ENCODE measurements at places on chromosomes 3 and 15. TPM values are rescaled to one million over a fixed set of nuclear protein-coding genes. Genes with fewer than 3 reads are reported as not detected.

The EPHA3 gene
- total RNA-seq: not detected

DNA sequence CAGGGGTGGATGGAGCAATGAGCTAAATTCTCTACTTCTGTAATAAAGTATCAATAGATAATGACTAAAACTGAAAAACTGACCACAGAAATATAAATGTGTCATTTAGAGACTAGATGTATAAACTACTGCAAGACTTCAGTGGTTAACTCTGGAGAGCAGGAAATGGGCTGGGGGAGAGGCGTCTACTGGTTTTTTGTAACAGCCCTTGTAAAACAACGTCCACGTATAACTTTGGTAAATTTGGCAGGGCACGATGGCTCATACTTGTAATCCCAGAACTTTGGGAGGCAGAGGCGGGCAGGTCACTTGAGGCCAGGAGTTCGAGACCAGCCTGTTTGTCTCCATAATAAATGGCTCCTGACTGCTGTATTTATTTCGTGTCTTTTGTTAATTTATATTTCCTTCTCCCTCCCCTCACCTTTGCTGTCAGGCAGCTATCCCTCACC is 12.5 kb downstream of the RAB27A start:
- DNase-seq: no peak

DNA sequence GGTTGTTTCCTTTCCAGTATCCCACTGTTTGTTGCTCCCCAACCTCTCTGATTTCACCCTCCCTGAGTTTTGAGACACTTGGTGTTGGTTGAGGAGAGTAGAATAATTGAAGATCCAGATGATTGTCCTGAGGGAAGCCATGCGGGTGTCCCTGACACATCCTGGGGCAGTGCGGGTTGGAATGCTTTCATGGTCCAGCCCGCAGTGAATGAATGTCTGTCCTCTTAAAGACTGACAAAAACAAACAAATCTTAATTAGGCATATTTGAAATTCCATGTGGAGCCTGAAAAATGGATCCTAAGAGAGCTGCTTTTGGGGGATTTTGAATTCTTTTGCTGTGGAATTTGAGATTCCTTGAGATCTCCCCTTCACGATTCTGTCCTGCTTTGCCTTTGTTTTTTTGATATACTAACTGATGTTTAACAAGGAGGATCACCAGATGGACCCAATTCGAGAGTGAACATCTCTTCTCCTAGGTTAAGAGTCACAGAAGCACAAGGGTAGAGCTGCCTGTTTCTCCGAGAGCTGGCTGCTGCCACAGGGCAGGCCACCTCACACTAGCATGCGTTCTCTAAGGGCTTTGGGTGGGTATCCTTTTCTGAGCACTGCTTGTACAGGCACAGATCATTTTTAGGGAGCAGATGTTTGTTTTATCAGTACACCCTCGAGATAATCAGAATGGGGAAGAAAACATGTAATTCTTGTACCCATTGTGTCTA is 47.4 kb downstream of the GPR171 start:
- no peak for DNase-seq

GRCh38 chr3:17481116-17481515 is 261.3 kb downstream of the TBC1D5 start:
- DNase-seq: no peak

DNA sequence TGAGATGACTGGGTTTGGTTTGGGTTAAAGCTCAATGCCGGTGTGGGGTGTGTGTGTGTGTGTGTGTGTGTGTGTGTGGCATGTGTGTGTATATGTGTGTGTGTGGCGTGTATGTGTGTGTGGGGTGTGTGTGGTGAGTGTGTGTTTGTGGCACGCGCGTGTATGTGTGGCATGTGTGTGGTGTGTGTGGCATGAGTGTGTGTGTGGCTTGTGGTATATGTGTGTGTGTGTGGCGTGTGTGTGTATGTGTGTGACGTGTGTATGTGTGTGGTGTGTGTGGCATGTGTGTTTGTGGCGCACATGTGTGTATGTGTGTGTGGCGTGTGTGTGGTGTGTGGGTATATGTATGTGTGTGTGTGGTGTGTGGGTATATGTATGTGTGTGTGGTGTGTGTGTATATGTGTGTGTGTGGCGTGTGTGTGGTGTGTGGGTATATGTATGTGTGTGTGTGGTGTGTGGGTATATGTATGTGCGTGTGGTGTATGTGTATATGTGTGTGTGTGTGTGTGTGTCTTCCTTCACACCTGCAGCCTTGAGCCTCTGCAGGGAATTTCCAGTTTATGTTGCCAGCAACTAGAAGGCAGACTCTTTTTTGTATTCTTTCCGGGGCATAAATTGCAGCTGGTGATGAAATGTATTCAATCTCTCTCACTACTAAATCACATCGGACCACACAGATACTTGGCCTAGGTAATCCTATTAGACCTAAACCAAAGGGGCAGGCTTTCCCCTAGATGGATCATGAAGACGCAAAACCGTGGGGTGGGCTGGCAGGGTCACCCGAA is 34.8 kb downstream of the CHRD start:
- DNase-seq: no peak

GRCh38 chr15:41502795-41503668 is 9.4 kb downstream of the ITPKA start:
- DNase-seq: no peak

- DNase-seq: no peak
Measured at GRCh38 chr3:71998995-71999673, 214.2 kb upstream of the PROK2 start.

DNA sequence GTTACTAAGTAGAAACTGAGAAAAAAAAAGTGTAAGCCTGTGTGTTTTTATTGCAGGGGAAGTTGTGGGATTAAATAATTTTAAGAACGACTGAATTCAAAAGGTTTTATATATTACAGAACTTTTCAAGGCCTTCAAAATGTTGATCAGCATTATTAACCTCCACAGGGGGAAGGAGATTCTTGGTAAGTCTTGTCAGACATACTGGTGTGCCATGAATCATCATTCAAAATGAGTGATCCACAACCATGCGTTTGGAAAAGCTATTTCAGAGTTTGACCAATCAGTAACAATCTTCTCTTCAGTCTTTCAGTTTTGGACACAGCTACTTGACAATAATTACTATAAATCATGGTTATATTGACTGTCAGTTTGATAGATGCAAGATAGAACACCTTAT is 70.2 kb downstream of the ADAMTS9 start:
- DNase-seq: no peak

The KCNMB3 gene
- 6.7 TPM for total RNA-seq

DNA sequence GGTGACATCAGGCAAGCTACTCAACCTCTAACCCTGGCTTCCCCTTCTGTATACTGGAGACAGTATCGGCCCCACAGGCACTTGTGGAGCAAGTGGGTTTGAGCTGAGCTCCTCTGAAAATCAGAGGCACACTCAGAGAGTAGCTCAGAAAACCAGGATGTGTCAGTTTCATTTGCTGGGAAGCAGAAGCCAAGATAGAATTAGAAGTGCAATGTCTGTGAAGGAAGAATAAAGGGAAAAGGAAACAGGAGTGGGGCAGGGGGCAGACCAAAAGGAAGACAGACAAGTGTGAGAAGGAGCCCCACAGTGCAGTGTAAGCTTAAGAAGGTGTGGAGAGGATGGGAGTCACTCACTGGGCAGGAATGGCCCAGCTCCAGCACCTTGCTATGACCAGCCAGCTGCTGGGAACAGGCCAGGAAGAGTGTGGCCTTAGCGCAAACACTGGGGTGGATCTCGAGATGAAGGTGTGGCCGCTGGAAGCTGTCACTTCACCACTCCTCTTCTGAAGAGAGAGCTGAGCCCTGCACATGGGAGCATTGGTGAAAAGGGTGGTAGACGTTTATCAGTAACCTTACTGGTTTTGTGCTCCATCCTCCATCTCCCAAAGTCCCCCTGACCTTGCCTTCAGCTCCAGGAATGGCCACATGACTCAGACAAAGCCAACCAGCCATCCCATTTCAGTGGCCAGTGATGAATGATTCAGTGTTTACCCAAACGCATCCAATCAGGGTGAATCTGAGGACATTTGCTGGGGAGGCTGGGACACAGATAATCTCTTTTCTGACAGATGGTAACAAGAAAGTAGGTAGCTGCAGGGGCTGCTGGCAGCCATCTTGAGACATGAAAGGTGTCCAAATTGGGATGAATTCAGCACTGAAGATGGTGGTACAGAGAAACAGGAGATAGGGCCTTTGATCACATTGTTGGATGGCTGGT is 108.4 kb downstream of the SHQ1 start:
- DNase-seq: no peak

GRCh38 chr15:95653361-95653805 is 677.1 kb upstream of the NR2F2 start:
- no peak for DNase-seq

- DNase-seq: no peak
Measured at GRCh38 chr3:45029661-45030060, 3.6 kb downstream of the CLEC3B start.

- DNase-seq: peak; percentile 64
Measured at GRCh38 chr3:25033407-25034029, 394.5 kb upstream of the RARB start.

- DNase-seq: no peak
Measured at GRCh38 chr3:188533612-188534357, 379.8 kb downstream of the LPP start.

DNA sequence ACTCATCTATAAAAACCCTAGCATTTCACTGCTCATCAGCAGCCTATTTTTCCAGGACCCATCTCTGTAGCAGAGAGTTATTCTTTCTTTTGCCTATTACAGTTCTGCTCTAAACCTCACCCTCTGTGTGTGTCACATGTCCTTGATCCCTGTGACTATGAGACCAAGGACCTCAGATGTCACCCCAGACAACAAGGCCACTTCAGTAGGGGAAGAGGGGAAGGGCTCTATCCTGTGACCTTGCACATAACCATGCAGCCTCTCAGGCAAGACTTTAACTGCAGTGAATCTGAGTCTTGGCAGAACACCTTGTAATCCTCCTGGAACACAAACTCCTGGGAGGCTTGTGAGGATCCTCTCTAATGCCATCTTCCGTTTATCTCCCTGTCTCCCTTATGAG is 4.4 kb upstream of the ZNF589 start:
- no peak for DNase-seq

- no peak for DNase-seq
Measured at GRCh38 chr3:126116526-126116925, 32.6 kb upstream of the SLC41A3 start.

The MAP4 gene
- total RNA-seq: 137 TPM

The B3GALNT1 gene
- total RNA-seq: 9.0 TPM

- no peak for DNase-seq
Measured at GRCh38 chr3:37031096-37031682, 37.9 kb downstream of the MLH1 start.

DNA sequence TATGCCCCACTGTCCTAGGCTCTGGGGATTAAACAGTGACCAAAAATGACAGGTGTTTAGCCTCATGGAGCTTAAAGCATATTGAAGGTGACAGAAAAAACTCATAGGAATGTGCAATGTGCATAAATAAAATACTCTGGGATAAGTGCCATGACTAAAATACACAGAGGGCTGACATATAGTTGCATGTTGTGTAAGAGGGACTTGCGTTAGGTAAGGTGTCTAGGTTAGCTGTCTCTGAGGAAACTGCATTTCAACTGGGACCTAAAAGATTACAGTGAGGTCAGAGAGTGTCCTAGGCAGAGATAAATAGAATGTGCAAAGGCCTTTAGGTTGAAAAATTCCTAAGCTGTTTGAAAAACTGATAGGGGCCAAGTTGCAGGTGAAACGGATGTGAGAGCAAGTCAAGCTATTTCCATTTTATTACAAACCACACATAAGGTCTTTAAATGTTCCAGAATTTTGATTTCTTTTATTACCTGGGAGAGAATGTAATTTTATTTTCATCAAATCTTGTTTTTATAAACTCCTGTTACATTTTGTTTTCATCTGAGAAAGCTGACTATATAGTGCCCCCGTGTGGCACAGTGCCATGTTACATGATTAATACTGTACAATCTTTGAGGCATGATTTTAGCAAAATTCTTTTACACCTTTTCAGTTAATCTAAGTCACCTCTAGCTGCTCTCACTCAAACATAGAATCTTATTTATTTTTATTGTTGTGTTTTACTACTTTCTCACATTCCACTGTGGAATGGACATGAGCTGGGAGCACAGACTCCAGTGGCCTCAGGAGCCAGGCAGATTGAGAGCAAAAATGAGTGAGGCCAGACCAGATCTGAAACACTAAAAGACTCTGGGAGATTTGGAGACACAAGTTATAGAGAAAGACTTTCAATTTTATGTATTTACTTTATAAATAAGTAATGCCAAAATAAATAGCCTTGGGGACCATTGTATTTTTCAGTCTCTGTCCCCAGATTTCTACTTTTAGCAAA is 259.6 kb upstream of the ZNF717 start:
- DNase-seq: peak; percentile 27

- DNase-seq: no peak
Measured at GRCh38 chr3:197302696-197303341, 4.4 kb upstream of the DLG1 start.

DNA sequence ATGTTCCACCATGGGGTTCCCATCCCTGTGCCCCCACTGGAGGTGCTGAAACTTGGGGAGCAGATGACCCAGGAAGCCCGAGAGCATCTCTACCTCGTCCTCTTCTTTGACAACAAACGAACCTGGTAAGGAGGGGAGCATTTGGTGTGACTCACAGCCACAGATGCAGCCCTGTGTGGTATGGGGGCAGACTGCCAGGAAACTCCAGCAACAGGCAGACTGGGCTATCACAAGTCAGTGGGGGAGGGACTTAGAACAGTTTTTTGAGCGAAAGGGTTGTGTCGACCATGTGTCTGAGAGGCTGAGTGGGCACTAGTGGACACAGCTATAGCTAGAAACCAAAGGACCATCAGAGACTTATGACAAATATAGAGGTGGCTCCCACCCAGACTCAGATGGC is 3.4 kb upstream of the OGG1 start:
- no peak for DNase-seq

GRCh38 chr3:3082234-3082924 is 27.8 kb downstream of the IL5RA start:
- DNase-seq: no peak

GRCh38 chr15:77865106-77865610 is 212.4 kb downstream of the TBC1D2B start:
- DNase-seq: no peak

DNA sequence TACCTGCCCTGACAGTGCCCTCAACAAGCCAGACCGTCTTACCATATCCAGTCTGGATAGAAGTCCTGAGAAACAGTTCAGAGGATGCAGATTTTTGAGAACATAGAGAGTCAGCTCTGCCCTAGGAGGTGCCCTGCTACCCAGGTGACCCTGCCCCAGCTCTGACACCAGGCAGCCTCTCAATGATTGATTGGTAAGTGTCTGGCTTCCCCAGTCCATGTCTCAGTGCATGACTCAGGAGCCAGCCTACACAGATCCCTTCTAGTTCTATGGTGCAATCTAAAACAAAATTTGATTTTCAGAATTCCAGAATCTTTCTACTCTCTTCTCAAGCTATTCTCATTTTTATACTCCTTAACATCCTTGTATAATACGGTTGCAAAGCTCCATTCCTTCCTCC is 292.1 kb downstream of the VPS13C start:
- no peak for DNase-seq

DNA sequence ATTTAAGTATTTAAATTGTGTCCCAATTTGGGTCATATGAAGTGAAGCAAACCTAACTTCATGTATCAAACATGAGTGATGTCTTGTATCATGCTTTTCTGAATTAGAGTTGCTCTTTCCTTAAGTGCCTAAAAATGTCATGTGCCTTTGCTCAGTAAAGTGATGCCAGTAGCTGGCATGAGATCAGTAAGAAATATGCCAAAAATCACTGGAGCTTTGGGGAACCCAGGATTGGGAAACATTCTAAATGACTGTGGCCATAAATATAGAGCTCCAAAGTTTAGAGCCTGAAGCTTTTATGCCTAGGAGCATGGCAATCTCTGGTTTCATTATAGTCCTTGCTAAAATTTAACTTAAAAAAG is 33.8 kb downstream of the RBMS3 start:
- DNase-seq: no peak

The CYP1A1 gene
- total RNA-seq: 73.8 TPM
